ENCODE measurements at places on chromosomes 6 and 20.

DNA sequence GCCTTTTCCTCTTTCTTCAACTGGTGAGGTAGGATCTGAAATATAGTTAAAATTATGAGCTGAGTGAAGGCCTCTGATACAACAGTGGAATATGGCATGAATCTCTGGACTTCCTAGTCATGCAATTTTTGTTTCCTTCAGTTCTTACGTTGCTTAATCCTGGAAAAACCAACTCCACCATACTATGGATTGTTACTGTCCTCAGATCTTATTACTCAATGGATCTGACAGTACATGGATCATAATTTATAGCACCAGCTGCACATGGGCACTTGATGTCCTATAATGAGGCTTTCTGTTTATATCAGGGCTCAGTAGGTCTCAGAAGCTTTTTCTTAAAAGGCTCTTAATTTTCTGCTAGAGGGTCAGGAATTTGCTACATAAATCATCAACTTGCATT lies 1341.0 kb upstream of the EYS start:
- ATAC-seq: no peak
- no peaks in the 10 kb centered on the region for H3K4me1 ChIP-seq
- H3K36me3 ChIP-seq: no peaks in the 10 kb centered on the region
- H3K4me3 ChIP-seq: no peak overlapping the region

- H3K27ac ChIP-seq: no peak overlapping the region
- peaks cover 8% of the 10 kb centered on the region for H3K4me1 ChIP-seq
- H3K27me3 ChIP-seq: no peaks in the 10 kb centered on the region
- no peak for ATAC-seq
These were observed 351.7 kb downstream of the CDC5L start for GRCh38 chr6:44739181-44739580.

- peaks cover 8% of the 10 kb centered on the region for H3K4me1 ChIP-seq
- H3K36me3 ChIP-seq: no peaks in the 10 kb centered on the region
- H3K27me3 ChIP-seq: peaks cover 26% of the 10 kb centered on the region
- peak overlapping the region; percentile 27 for H3K4me3 ChIP-seq
- H3K27ac ChIP-seq: no peak overlapping the region
- ATAC-seq: peak; percentile 84
These were observed 2.4 kb upstream of the GPX5 start for GRCh38 chr6:28523241-28523622.

GRCh38 chr6:19210849-19211590 lies 626.1 kb upstream of the ID4 start:
- no peaks in the 10 kb centered on the region for H3K27me3 ChIP-seq
- no peak for ATAC-seq
- no peak overlapping the region for H3K27ac ChIP-seq
- no peaks in the 10 kb centered on the region for H3K36me3 ChIP-seq

DNA sequence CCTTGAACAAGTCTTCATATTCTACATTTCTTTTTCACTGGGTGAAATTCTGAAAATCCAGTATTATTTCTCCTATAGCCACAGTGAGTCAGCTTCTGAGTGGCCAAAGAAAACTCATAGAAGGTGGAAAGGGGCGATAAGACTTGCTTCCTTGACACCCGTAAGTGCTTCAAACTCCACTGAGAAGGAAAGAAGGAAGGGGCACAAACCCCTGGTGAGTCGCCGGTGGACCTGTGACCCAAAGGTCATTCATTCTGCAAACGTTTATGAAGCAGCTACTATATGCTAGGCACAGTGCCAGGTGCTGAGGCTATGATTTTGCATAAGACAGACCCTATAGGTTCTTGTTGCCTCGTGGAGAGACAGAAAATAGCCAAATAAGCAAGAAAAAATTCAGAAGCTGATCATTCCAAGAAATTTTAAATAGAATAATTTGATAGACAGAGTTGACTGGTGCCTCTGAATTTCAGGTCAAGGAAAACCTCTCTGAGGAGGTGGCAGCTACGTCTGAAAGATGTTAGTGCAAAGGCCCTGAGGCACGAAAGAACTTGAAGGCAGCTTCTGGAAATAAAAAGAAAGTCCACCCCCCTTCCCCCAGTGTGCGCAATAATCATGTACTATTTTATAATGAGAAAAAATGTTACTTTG lies 118.2 kb downstream of the CD24 start:
- H3K36me3 ChIP-seq: no peaks in the 10 kb centered on the region
- H3K27me3 ChIP-seq: peaks cover 9% of the 10 kb centered on the region
- no peak overlapping the region for H3K27ac ChIP-seq
- no peak for ATAC-seq
- no peak overlapping the region for H3K4me3 ChIP-seq

DNA sequence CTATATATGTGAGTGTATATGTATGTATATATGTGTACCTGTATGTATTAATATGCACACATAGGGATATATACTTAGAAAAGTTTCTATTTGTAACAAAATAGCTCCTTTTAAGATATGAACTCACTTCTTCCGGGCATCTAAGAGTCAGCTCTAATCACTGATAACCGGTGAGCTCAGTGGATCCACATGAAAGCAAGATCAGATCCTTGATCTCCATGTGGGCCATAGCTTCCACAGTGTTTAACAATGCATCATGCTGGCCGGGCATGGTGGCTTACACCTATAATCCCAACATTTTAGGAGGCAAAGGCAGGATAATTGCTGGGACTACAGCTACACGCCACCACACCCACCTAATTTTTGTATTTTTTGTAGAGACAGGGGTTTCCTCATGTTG lies 52.6 kb downstream of the ECT2L start:
- no peak overlapping the region for H3K4me3 ChIP-seq
- no peak overlapping the region for H3K27ac ChIP-seq
- peaks cover 5% of the 10 kb centered on the region for H3K27me3 ChIP-seq
- ATAC-seq: no peak
- no peaks in the 10 kb centered on the region for H3K4me1 ChIP-seq

DNA sequence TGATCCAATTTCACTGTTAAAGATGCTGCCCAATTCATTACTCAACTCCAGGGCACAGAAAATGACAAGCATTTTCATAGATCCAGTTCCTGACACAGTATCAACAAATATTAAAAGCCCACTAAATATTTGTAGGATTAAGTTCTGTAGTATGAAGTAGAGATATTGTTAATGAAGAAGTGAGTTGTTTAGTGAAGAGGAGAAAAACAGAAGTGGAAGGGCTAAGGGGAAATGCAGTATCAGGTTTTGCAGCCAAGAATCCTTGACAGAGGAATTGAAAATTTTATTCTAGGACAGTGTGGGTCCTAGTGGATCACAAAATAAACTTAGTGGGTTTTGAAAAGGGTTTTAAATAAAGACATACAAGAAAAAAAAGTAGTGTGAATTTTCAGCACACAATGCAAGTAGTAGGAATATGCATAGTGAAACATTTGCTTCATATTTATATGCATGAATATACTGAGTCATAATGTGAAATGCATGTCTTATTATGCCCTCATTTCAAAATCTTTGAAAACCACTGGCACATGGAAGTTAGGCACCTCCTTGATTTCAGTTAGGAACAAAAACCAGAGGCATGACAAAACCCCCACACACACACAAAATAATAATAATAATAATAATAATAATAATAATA lies 338.6 kb downstream of the KHDRBS2 start:
- no peak for ATAC-seq
- no peak overlapping the region for H3K27ac ChIP-seq
- H3K4me1 ChIP-seq: no peaks in the 10 kb centered on the region
- H3K4me3 ChIP-seq: no peak overlapping the region
- no peaks in the 10 kb centered on the region for H3K27me3 ChIP-seq

DNA sequence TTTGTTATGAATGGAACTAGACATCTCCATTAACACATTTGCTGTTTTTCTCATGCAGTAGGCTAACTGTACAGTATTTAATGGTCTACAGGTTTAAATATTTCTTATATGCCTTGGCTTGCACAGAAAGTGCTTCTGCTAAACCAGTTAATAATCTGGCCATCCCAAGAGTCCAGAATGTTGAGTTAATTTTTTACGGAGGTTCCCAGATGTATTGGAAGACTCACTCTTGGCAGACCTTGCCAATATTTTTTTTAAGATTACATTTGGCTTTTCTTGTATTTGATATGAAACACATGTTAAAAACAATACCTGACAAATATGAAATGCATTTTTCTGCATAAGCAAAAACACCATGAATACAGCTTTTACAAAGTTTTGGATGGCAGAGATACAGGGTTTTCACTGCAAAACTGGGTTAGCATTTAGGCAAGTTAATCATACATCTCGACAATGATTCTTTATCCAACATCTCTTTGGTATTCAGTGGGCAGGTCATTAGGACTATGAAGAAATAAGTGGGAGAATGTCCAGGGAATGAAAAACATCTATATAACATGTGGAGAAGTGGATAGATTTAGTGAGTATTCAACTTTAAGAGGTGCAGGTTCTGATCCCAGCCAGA lies 94.0 kb downstream of the SGK1 start:
- no peaks in the 10 kb centered on the region for H3K27me3 ChIP-seq
- H3K4me3 ChIP-seq: no peak overlapping the region
- no peak overlapping the region for H3K27ac ChIP-seq
- H3K4me1 ChIP-seq: no peaks in the 10 kb centered on the region
- H3K36me3 ChIP-seq: no peaks in the 10 kb centered on the region
- no peak for ATAC-seq

DNA sequence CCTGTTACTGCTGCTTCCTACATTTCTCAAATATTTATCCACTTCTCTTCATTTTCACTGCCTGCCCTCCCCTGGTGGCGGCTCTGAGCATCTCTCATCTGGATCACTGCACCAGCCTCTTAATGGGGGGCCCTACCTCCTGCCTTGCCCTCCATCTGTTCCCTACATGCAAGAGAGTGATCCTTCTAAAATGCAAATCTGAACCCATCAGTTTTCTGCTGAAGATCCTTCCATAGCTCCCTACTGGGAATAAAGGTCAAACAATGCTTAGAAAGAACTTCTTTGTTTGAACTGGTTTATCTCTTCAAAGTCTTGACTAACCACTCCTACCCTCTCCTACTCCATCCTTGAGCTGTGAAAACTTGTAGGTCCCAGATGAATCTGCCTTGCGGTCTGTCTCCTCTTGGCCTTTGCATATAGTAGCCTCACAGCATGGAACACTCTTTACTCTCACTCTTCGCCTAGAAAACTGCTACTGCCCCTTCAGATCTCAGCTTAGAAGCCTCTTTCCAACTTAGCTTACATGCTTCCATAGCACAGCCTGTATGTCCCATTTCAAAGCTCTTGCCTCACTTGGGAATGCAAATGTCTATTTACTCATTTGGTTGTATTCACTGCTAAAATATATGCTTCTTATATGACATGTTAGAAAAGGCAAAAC lies 119.3 kb downstream of the QRSL1 start:
- no peaks in the 10 kb centered on the region for H3K4me1 ChIP-seq
- no peak overlapping the region for H3K27ac ChIP-seq
- no peak overlapping the region for H3K4me3 ChIP-seq
- H3K36me3 ChIP-seq: no peaks in the 10 kb centered on the region

GRCh38 chr6:89859744-89860143 lies 30.1 kb downstream of the CASP8AP2 start:
- H3K27ac ChIP-seq: peak overlapping the region; percentile 85
- peak; percentile 93 for ATAC-seq
- peaks cover 19% of the 10 kb centered on the region for H3K4me1 ChIP-seq
- peak overlapping the region; percentile 19 for H3K4me3 ChIP-seq
- H3K27me3 ChIP-seq: no peaks in the 10 kb centered on the region

GRCh38 chr20:33282196-33282934 lies 649 bp upstream of the BPIFB1 start:
- H3K4me3 ChIP-seq: no peak overlapping the region
- H3K4me1 ChIP-seq: no peaks in the 10 kb centered on the region
- H3K27me3 ChIP-seq: peaks cover 18% of the 10 kb centered on the region
- H3K27ac ChIP-seq: no peak overlapping the region
- no peaks in the 10 kb centered on the region for H3K36me3 ChIP-seq
- no peak for ATAC-seq

DNA sequence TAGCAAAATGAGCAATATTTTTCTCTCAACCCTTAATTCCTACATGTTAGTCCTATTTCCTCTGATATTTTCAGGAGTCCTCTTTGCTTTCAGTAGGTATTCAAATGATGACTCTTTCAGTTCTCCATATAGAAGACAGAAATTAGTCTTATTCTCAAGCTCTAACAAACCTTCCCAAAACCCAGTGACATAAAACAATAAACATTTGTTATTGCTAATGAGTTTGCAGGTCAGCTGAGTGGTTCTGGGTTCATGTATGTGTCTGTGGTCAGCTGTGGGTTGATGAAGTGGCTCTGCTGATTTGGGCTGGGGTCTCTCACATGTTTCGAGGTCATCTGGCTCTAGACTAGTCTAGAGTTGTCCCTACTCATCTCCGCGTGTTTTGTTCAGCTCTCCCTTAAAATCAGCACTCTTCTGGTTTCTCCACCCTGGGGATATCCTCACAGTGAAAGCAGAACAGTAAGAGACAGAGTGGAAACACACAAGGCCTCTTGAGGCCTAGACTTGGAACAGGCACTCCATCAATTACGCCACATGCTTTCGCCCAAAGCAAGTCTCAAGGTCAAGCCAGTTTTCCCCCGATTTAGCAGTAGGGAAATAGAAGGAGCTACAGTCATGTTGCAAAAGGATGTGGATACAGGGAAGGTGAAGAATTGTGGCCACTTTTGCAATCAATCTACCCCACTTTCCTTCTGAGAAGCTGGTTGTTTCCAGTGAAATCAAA lies 273.0 kb downstream of the PLCB1 start:
- H3K36me3 ChIP-seq: no peaks in the 10 kb centered on the region
- H3K4me1 ChIP-seq: no peaks in the 10 kb centered on the region
- no peak overlapping the region for H3K27ac ChIP-seq
- H3K4me3 ChIP-seq: no peak overlapping the region
- no peaks in the 10 kb centered on the region for H3K27me3 ChIP-seq

- no peak overlapping the region for H3K4me3 ChIP-seq
- H3K27me3 ChIP-seq: no peaks in the 10 kb centered on the region
These were observed 96.2 kb downstream of the GRM4 start for GRCh38 chr6:34049395-34050342.

GRCh38 chr20:20489054-20489453 lies 121.2 kb downstream of the INSM1 start:
- H3K4me1 ChIP-seq: peaks cover 35% of the 10 kb centered on the region
- H3K27ac ChIP-seq: peak overlapping the region; percentile 99
- peaks cover 68% of the 10 kb centered on the region for H3K36me3 ChIP-seq
- H3K27me3 ChIP-seq: no peaks in the 10 kb centered on the region
- peak overlapping the region; percentile 94 for H3K4me3 ChIP-seq

DNA sequence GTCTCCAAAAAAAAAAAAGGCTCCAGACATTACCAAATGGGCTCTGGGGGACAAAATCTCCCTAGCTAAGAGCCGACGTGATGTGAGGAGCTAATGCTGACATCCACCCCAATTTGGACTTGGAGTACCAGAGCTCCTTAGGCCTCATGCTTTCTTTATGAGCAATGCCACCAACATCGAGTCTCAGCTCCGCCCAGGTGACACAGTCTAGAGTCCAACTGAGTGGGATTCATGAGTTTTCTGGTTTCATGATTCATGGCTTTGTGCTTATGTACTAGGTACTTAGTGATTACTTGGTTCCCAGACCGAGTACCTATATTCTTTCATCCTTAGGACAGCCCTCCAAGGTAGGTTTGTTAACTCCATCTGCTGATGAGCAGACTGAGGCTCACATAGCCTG lies 4.4 kb downstream of the ANKRD60 start:
- H3K4me3 ChIP-seq: peak overlapping the region; percentile 21
- H3K27ac ChIP-seq: peak overlapping the region; percentile 64
- peaks cover 9% of the 10 kb centered on the region for H3K36me3 ChIP-seq
- peaks cover 64% of the 10 kb centered on the region for H3K27me3 ChIP-seq
- H3K4me1 ChIP-seq: peaks cover 11% of the 10 kb centered on the region
- ATAC-seq: peak; percentile 90

Measured in activated T-helper 17 cell treated with anti-CD3 and anti-CD28 coated beads, Interleukin-2, amount 50 U/mL, for 72 hours (primary cell).